NCI-H1436 treated with DMSO at 0.1 percent for 48 hours (cell line): ENCODE measurements at places on chromosomes 2 and 18.

- DNase-seq, result no peak
Measured at GRCh38 chr18:36680042-36680441, 148.8 kb downstream of the TPGS2 start.

DNA sequence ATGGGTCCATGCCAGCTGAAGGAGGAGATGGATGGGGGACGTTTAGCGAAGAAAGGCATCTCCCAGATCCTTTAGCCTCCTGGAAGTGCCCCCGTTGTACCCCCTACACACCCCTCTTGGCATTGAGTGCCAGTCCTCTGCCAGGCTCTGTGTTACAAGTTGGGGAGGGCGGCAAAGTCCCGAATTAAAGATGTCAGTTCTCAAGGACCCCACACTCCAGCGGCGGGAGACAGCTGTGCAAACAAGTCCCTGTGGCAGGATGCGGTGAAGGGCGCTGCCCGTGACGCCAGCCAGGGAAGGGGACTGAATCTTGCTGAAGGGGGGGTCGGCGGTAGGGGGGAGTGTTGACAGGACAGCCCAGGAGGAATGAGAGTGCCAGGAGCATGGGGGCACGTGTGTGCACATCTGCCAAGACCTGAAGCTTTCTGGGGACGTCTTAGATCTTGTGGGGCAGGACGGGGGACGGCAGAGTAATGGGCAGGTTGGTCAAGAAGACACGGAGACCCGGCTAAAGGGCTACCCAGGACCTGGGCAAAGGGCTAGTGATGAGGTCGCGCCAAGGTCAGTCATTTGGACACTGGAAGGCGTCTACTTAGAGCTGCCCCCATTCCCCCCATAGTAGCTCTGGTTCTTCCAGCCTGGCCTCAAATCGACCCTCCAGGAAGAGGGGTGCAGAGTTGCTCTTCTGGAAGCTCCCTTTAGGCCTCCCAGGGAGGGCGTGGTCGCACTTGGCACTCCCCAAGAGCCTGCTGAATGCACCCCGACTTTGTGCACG, 2.8 kb upstream of the CTDSP1 start:
- no peak for DNase-seq

DNA sequence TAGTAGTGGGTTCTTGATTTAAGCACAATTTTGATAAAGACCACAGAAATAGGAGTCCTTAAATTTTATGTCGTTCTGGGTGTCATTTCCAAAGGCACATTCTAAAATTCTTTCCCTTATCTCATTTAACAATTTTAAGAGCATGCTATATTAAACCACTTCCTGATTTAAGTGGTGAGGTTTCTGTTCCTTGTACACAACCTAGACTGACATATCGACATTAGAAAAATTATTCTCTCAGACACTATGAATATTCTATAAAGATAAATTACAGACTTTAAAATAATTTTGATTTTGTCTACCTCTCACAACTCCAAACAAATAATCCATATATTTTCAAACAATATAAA, 923.8 kb downstream of the LRP1B start:
- no peak for DNase-seq

DNA sequence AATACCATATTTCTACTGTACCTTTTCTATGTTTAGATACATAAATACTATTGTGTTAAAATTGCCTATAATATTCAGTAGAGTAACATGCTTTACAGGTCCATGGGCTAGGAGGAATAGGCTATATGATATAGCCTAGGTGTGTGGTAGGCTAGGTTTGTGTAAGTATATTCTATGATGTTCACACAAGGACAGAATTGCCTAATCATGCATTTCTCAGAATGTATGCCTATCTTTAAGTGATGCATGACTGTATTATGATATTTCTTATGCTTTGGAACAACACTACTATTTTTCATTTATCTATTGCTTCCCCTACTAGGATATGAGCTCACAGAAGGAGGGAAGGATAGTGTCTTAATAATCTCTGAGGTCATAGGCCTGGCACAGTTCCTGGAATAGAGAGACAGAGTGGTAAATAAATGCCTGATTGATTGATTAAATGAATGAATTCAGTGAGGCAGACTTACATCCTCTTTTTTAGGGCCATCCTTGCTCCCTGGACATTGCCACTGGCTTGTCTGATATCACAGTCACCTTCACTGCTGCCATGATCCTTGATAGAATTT, 121.0 kb downstream of the MYO3B start:
- no peak for DNase-seq

DNA sequence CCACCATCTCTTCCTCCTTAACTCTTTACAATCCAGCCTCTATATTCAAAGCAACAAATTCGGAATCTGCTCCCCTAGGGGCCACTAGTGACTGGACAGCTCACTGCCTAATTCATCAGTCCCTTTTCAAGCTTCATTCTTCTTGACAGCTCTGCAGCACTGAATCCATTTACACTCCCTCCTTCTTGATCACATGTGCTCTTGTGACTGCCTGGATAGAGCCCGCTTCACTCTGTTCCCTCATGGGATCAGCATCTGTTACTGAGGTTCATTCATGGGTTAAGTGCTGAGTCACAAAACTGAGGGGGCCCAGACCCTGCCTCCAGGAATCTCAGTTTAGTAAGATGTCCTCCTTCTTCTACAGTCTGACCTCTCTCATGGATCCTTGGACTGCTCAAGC, 81.5 kb downstream of the CYRIA start:
- no peak for DNase-seq

DNA sequence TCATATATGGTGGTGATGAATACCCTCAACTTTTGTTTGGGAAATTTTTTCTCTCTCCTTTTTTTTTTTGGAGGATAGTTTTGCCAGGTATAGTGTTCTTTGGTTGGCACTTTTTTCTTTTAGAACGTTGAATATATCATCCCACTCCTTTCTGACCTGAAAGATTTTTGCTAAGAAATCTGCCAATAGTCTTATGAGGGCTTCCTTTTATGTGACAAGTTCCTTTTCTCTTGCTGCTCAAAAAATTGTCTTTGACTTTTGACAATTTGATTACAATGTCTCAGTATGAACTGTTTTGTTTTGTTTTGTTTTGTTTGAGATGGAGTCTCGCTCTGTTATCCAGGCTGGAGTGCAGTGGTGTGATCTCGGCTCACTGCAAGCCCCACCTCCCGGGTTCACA, 21.5 kb downstream of the GNAL start:
- no peak for DNase-seq

DNA sequence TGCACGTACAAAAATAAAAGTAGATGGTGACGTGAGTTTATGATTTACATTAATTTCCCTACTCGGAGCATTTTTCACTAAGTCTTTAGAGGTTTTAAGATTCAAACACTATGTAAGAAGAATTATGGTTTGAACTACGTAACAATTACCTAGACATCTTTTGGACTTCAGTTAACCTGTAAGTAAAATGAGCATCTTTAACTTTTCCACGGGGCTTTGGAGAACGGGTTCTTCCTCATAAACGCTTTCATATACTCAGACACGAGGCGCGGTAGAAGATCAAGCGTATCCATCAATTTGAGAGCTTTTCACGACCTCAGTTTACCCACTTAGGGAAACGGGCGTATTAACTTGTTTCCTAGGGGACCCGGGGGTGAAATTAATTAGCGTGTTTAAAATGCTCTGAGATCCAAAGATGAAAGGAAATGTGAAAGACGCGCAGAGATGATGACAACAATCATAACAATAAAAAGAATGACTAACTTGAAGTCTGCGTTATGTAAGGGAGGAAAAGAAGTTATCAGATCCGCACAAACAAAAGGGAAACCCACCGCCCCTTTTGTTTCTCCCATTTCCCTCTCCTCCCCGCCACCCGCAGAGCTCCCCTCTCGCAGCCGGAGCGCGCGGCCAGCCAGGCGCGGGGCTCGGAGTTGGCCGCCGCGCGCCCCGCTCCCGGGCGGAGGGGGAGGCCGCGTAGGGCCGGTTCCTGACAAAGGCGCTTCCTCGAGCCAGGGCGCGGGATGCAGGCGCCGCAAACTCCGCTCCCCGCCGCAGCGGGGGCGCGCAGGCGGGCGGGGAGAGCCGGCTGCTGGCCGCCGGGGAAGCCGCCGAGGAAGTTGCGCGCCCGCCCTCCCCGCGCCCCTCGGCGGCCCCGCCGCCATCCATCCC, 807 bp downstream of the PELI1 start:
- DNase-seq, result no peak

- no peak for DNase-seq
Measured at GRCh38 chr2:3037196-3038194, 340.1 kb downstream of the EIPR1 start.

DNA sequence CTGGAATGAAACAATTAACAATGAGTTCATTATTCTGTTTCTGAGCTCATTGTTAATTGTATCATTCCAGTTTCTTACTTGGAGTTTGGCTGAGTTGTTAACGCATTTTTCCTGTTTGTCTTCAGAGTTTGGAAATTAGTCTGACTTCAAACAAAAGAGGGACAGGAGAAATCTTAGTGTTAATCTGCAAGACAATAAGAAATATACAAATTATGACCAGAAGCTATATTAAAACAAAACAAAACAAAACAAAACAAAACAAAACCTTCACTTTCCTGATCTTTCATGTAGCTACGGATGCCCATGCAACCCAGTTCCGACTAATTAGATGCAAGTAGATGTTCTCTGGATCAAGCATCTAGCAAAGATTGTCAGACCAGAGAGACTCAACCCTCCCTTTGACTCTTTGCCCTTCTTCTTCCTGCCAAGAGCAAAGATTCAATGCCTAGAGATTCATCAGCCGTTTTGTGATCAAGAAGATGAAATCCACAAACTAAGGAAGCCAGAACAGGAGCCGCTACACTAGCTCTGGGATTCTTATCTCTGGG, 686.2 kb upstream of the FSHR start:
- no peak for DNase-seq
